ENCODE measurements at places on chromosomes 6 and 20.

DNA sequence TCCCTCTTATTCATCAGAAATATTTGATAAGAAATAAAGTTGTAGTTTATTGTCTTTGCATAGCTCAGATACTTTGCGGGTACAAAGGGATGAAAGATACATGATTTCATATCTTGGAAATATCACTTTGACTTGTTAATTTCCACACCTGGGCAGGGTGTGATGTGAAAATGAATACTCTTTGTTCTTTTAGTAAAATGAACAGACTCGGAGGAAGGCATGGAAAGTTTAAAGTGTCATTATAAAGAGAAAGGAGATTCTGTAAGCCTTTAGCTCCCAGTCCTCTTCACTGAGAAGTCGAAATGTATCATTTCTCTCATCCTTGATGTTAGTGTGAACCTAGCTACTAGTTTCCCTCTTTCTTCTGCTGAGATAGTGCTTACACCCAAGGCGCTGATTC is 36.7 kb upstream of the AKIRIN2 start:
- DNase-seq, result no peak

- no peak for DNase-seq
Observed at GRCh38 chr6:21478883-21479539, 114.5 kb upstream of the SOX4 start.

DNA sequence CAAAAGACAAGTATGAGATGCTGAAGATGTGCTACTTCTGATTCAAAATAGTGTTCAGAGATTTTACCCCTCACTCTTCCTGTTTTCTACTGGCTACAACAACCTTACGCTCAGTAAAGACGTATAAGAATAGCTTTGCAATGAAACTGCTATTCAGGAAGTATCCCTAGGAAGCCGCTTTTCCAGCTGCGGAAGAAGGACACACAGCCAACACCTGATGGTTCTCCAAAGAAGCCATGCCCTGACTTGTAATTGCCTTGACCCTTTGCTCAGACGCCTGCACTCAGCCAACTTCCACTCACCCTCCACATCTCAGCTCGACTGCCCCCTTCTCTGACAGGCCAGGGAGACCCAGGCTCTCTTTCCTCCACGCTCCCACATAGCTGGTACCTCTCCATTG is 111.6 kb downstream of the DTNBP1 start:
- DNase-seq, result no peak

DNA sequence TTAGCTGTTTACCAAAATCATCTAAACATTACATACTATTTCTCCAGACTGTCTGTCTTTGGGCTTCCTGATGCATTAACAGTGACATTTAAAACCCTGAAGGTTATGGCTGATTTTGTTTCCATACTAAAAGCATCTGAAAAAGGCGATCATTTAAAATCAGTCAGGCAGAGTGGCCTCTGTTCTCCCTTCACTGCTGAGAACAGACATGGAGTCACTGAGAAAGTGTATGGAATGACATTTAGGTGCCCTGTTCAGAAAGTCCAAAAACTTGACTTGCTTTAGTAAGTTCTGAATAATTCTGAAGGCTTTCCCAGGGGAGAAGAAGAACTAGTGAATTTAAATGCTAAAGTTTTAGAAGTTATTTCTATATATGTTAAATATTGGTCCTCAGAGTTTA is 83.0 kb downstream of the MAP7 start:
- no peak for DNase-seq

- DNase-seq, result no peak
Observed at GRCh38 chr6:152750694-152751093, at the start of gene VIP. TSS of gene VIP (plus strand) at chr6:152750797. CDS start at chr6:152752178, 1,381 bp downstream.

DNA sequence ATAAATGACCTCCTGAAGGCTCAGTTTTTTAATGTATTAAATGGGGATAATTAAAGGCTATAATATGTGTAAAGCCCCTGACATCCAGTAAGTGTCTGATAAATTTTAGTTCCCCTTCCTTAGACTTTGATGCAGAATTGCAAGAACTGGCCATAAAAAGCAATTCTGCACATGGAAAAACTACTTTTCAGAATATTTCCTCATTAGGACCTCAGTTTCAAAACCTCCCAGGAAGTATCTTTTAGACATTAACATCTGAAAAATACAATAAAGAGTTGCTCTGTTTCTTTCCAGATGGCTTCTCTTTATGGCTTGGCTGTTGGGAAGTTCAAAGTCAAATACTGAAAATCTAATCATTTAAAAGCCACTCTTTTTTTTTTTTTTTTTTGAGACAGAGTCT is 106.3 kb upstream of the ZNF217 start:
- no peak for DNase-seq

DNA sequence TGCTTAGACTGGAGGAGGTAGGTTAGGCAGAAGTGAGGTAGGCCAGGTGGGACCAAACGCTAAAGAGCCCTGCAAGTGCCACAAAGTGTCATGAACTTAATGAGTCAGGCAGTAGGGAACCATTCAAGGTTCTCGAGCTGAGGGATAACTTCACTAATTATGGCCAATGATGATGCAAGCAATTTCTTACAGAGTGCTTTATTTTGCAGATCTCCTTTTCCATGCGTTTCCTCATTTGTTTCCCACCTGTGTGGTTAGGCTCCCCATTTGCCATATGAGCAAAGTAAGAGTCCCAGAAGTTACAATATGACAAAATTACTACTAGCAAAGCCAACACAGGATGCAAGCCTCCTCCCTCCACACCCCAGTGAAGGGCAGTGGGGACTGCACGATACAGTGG is 36.5 kb upstream of the PSMF1 start:
- no peak for DNase-seq

GRCh38 chr6:133577851-133578250 is 311.1 kb upstream of the TCF21 start:
- no peak for DNase-seq

DNA sequence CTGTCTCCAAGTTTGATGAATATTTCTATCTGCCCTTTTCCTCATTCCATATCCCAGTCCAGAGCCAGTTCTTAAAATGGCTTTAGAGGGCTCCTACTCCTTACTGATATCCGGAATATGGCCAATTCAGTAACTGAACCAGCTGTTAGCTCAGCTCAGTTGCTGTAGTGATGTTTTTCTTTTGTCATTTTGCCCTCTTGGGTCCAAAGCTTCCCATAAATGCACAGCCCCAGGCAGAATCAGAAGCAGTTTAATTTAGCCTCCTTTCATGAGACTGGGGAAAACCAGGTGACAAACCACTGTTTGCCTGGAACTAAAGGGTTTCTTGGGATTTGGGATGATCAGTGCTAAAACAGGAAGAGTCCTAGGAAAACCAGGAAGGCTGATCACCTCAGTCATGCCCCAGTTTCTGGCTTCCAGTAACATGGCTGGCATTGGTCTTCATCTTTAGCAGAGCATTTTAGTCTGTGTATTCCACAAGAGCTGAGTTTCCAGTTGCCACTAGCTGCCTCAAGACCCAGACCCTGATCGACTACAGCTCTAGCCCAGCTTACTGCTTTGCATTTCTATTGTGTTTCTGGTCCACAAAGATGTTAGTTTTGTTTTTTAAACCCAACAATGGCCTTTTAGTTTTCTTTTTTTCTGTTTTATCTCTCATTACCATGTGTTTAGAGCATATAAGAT is 40.6 kb upstream of the REV3L start:
- DNase-seq, result no peak

DNA sequence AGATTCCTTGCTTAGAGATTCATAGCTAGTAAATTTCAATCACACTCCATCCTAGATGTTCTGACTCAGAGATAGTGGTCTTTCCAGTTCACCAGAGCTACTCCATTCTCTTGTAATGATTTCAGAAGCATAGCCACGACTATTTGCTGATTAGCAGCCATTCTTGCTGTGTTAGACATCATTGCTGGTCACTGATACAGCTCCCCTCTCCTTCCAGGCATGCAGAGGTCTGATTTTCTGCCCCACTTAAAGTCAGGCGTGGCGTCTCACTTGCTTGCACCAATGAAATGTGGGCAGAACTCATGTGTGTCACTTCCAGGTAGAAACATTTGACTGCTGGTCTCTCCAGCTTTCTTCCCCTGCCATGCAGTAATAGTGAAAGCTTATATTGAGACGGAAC is 168.9 kb upstream of the JARID2 start:
- no peak for DNase-seq

- no peak for DNase-seq
Observed at GRCh38 chr20:61129311-61129710, 122.8 kb upstream of the CDH4 start.

DNA sequence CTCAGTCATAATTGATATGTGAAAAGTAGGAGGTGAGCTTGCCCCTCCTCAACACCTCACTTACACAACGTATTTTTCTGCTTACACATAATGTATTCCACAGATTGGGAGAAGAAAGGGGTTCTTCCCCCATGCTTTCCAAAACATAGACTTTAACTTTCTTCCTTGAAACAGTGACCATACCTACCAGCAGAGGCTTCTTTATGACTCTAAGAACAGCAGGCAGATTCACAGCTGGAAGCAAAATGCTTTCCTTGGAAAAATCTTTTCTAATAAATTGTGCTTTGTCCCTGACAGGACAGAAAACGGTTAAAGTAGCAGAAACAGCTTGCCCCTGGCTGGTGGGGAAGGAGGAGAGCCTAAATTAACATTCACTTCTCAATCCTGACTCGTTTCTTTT is 629.1 kb upstream of the IMPG1 start:
- no peak for DNase-seq

- no peak for DNase-seq
Observed at GRCh38 chr20:20019123-20019522, 2.0 kb downstream of the NAA20 start.

DNA sequence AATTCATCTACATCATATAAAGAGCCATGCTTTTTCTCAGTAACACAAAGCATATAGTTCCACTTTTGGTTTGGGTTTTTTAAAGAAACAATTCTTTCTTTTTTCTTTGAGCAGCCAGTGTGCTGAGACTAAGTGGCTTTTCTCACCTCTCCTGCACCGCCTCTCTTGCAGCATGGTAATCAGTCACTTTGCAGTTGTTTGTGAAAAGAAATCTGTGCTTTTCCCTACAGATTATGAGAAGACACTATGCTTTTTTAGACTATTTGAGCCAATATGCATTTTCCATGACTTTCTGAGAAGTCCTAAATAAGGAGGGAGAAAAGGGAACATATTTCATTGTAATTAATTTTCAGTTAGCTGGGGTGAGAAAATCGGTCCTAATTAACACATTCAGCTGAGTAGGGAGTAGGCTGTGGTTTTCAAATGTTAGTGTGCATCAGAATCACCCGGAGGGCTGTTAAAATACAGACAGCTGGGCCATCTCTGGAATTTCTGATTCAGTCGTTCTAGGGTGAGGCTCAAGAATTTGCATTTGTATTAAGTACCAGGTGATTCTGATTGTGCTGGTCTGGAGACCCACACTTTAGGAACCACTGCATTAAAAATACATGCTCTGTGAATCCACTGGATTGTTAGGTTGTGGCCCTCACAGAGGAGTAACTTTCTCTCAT is 155.2 kb downstream of the TINAG start:
- no peak for DNase-seq

DNA sequence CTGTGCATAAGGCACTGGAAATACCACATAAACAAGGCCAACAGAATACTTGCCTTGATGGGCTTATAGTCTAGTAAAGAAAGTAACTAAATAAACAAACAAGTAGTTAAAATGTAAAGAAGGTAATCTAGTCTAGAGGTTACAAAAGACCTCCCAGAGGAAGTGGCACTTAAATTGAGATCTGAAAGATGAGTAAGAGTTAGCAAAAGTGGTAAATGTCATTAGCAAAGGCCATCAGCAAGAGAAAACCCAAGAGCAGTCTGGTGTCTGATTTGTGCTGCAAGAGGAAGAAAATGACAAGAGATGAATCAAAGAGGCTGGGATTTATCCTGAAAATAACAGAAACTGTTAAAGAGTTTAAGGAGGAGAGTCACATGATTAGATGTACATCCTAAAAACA is 96.6 kb upstream of the SMLR1 start:
- DNase-seq, result no peak

DNA sequence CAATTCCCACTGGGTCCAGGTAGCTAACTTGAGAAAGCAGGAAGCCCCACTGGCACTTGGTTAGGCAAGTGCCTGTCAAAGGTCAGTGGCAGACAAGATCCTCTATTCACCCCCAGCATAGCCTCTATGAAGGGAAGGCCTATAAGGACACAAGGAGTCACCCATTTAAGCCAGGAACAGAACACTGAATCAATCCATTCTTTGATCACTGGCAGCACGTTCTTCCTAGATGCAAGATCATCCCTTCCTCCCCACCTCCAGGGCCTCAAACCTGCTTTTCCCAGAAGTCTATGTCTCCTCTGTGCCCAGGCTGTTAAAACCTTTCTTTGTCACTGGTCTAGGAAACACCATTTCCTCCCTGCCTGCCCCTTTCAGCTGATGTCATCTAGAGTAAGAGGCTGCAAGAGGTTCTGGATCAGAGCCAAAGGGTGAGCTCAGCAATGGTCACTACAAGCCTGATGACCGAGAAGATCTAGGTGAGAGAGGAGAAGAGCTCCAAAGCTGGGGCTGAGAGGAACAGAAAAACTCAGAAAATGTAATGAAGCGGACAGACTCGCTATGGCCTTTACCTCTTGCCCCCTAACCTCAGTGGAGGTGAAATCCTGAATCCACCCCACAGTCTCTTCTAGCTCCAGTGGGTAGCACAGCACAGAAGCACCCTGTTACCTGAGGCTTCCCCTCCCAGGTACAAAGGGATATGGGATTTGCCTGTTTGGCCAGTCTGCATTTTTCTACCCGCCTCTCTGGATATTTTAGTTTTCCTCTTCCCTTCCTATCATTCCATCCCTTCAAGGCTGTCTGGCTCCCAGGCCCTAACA is 1.8 kb downstream of the GTPBP2 start:
- no peak for DNase-seq

- no peak for DNase-seq
Observed at GRCh38 chr6:101394936-101395335, 1.4 kb downstream of the GRIK2 start.

- no peak for DNase-seq
Observed at GRCh38 chr6:160967351-160967750, 24.2 kb upstream of the MAP3K4 start.

- no peak for DNase-seq
Observed at GRCh38 chr6:41036186-41036585, 2.8 kb downstream of the UNC5CL start.

GRCh38 chr6:63437058-63437457 is 117.3 kb upstream of the LGSN start:
- no peak for DNase-seq

DNA sequence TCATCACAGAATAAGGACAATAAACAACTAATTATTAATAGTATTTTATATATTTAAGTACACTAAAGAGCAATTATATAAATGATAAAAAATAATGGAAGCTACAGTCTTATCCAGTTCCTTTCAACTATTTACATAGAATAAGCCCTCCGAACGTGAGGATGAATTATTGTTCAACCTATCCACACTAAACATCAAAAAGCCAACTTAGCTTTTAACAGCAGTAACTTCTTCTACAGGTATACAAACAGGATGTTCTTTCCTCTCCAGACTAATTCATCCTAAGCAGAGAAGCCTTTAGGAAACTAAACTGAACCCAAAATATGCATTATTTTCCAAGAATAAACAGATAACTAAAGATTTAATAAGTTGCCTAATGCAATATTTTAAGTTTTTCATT is 2.3 kb downstream of the FKBP5 start:
- DNase-seq, result peak; percentile 13

All from stimulated activated naive CD4-positive, alpha-beta T cell (primary cell).